ENCODE measurements at places on chromosomes 4 and X.

DNA sequence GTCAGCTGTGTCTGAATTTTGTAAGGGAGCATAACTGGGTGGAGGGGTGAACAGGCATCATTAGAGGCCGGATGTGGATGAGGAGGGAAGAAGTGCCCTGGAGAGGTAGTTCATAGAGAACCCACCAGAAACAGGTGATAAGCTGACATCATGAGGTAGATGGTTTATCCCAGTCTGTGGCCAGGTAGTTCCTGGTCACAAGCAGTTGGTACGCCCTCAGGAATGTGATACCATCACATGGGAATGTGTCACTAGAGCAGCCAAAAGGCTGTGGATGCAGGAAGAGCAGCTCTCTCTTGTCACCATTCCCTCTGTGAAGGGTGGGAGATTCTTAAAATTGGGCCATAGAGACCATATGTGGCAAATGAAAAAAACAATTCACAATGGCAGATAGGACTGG lies 21.9 kb downstream of the MSN start:
- no peak for DNase-seq

DNA sequence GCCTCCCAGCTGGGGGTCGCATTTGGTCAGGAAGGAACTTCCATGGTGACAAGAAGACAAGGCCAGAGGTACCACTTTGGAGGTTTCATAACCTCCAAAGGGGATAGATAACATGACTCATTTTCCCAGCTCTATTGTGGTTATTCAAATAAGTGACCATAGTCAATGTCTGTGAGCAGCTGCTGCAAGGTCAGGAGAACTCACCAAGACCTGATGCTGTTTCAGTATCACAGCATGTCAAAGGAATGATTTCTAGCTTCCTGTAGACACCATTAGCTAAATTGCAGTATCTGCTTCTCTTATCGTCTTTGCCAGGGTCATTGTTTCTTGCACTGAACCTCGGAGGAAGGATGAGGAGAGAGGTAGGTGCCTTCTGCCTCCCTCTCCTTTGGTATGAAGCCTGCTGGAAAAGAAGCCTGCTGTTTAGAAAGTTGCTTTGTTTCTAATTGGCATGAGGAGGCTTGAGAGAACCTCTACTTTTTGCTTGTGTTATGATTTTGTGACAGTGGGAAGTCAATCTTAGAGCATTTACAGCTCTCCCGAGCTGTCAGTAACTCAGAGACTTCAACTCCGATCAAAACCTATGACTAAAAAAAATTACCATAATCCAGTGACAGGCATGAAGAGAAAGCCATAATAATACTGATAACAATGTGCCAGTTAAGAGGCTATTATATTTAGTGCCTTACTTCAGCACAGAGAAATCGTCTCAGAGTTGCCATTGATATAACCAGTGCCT lies 38.0 kb upstream of the GATB start:
- DNase-seq = no peak

DNA sequence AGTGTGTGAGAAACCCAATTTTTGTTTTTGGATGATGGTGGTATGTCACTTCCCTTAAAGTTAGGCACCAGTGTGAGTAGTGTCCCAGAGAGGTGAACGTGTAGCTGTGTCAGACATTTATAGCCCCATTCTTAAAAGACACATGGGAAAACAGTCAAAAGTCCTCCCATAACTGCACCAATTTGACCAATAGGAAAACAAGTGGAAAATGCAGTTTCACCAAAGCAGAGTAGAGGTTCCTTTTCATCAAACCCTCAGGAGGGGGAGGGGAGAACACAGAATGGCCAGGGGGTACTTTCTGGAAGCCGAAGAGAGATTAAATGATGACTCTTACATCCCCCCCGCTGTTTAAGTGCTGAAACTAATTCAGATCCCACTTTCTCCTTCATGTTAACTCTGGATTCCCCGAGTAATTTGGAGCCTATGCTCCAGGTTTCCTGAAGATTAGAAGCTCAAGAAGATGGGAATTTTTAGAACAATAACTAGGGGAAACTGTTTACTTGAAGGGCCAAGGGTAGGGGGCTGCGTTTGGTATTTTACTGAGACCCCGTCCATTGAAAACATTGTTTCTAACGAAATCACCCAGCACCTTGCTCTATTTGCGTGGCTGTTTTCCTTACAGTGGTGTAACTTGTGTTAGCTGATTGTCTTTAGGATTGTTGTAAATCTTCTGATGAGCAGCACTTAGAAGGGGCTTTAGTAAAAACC lies 2.1 kb upstream of the LEF1 start:
- DNase-seq = no peak

- DNase-seq = peak; percentile 18
Measured at GRCh38 chr4:155891058-155891457, 12.4 kb upstream of the TDO2 start.

- no peak for DNase-seq
Measured at GRCh38 chr4:162450531-162451035, 286.8 kb upstream of the FSTL5 start.

GRCh38 chr4:121182296-121182695 lies 18.2 kb upstream of the TNIP3 start:
- DNase-seq = no peak

DNA sequence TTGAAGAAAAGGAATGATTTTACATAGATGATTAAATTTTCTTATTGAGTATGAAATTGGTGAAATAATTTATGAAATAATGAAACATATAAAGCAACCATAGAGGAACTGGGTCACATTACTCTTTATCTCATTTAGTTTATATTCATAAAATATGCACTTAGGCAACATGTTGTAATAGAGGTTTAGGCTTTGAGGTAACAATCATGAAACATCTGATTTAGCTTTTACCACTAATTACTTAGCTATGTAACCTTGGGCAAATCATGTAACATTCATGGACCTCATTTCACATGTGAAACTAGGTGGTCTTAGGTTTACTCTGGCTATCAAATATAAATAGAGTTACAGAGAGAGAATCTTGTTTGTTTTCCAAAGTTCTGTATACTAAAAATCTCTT lies 54.5 kb upstream of the SMARCA5 start:
- no peak for DNase-seq

- DNase-seq = no peak
Measured at GRCh38 chr4:8168232-8168631, 9.6 kb upstream of the ABLIM2 start.

GRCh38 chr4:94758141-94758699 lies 465 bp downstream of the BMPR1B start:
- no peak for DNase-seq

- no peak for DNase-seq
Measured at GRCh38 chr4:73676136-73676535, 55.9 kb upstream of the RASSF6 start.

DNA sequence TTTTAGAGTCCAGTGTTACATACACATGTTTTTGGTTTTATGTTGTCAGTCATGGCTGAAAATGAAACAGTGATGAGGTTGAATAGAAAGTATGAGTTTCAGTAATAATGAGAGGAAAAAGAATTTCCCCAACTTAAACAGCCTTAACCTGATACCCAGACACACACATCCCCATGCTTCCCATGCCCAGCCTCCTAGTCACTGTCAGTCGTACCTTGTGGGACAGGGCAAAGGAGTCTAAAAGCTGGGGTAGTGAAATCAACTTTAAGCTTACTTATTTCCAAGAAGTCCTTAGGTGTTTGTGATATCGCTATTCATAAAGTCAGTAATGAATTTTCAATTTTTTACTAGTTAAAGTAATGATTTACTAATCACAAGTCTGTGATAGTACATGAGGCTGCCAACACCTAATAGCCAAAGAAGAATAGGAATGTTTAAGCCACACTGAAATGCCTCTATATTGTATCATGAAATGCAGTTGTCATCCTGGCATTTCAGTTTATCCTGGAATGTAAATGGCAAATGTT lies 24.3 kb upstream of the GPR34 start:
- no peak for DNase-seq

DNA sequence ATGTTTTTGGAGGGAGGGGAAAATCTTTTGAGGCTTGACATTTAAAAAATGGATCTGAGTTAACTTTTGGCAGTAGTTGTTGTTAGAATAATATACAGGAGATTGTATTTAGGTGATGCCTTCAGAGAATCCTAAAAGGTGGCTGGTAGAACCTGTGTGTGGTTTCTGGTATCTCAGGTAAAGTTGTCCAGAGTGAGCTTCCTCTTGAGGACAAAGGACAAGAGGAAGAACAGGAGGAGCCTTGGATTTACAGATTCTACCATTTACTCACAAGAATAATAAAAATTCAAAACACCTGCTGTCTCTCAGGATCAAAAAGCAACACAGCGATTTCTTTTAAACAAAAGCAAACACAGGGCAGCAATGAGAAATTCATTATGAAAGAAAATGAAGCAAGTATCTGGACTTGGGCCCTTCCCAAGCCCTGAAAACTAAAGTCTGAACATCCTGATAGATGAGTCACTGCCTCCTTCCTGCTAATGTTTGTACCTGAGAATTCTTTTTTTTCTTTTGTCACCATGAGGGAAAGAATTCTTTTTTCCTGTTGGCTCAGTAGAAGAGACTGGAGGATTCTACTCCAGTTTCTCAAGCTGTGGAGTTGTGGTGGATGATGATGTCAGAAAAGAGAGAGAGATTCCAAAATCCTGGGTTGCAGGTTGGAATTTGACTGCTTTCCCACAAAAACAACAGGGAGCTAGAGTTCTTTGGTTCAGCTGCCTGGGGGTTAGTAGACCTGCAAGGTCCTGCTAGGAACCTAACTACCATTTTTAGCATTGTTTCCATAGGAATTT lies 31.5 kb upstream of the RAPGEF2 start:
- DNase-seq = peak; percentile 86

- no peak for DNase-seq
Measured at GRCh38 chr4:180285796-180286195, 1957.4 kb upstream of the TENM3 start.

- DNase-seq = peak; percentile 36
Measured at GRCh38 chrX:65643531-65644052, 23.9 kb upstream of the MSN start.

- peak; percentile 68 for DNase-seq
Measured at GRCh38 chr4:169566021-169566818, 46.2 kb downstream of the NEK1 start.

- DNase-seq = no peak
Measured at GRCh38 chr4:116870686-116871085, 214.7 kb downstream of the TRAM1L1 start.

- DNase-seq = peak; percentile 56
Measured at GRCh38 chr4:16916719-16917337, 18.4 kb upstream of the LDB2 start.

- no peak for DNase-seq
Measured at GRCh38 chr4:185734214-185734613, 77.8 kb downstream of the SORBS2 start.

- no peak for DNase-seq
Measured at GRCh38 chr4:66489370-66489769, 819.1 kb upstream of the EPHA5 start.

- DNase-seq = peak; percentile 91
Measured at GRCh38 chr4:175412161-175412560, 399.9 kb downstream of the GPM6A start.

Measured in fibroblast of mammary gland (primary cell).